ENCODE measurements at places on chromosomes 4 and X.

DNA sequence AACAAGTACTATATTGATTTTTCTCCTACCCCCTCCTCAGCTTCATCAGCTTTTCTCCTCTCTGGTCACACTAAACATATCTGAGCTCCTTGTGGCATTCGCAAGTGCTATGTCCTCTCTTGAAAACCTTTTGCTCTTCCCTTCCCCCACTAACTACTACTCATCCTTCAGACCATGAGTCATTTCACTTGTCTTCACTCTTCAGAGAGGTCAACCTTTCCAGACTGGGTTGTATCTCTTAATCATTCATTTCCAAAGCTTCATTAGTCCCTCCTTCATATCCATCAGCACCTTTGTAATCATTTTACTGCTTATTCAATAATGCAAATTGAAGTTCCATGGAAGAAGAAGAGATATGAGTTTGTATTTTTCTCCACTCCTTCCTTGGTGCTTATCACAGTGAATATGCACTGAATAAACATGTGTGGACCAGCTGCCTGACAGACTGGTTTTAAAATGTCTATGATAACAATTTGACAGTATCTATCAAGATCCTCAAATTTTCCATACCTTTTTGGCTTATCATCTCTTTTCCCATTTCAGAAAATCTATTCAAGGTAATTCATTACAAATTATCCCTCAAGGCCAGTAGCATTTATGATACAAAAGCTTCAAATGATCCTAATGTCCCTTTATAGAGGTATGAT lies 28.4 kb downstream of the DDX60L start:
- no peak for DNase-seq

DNA sequence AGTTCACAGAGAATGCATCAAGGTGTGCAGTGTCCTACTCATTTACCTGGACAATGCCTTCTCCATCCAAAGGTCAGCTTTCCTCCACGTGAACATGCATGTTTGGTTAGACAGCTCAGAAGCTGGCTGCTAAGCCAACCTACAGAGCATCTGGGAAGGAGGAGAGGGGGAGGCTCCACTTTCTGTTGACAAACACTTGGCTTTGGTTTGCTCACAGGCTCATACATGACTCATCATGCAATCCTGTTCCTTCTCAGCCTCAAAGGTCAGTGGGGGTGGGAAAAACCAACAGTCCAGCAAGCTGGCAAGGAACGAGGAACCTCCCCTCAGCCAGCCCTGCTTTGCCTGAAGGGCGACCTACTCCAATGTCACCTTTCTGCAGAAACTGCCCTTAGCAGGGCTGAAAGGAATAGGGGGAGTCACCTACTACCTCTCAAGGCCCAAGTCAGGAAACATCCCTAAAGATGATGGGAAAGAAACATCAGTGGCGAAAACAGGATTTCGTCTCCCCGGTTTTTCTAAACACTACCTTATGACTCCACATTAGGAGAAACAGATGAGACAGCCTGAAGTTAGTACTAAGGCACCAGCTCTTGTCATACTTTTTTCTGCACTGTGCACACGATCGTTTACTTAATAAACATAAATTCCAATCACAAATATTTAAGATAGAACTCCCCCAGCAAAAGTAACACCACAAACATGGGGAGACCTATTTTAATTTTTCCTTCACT lies 37.9 kb downstream of the RELL1 start:
- DNase-seq: no peak

DNA sequence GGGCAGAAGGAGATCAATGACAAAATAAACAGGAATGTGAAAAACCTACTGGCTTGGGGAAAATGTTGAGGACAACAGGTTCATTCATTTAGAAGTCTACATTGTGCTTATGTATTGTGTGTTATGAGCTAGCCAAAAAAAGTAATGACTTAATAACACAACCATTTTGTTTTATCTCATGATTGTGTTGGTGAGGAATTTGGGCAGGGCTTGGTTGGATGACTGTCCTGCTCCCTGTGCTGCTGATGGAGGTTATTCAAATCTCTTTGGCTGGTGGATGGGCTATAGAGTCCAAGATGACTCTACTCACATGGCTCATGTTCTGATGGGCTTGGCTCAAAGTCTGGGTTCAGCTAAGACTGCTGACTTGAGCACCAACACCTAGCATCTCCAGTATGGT lies 116.3 kb downstream of the HS3ST1 start:
- DNase-seq: no peak

GRCh38 chrX:104566681-104567501 lies 892 bp downstream of the IL1RAPL2 start:
- DNase-seq: no peak

DNA sequence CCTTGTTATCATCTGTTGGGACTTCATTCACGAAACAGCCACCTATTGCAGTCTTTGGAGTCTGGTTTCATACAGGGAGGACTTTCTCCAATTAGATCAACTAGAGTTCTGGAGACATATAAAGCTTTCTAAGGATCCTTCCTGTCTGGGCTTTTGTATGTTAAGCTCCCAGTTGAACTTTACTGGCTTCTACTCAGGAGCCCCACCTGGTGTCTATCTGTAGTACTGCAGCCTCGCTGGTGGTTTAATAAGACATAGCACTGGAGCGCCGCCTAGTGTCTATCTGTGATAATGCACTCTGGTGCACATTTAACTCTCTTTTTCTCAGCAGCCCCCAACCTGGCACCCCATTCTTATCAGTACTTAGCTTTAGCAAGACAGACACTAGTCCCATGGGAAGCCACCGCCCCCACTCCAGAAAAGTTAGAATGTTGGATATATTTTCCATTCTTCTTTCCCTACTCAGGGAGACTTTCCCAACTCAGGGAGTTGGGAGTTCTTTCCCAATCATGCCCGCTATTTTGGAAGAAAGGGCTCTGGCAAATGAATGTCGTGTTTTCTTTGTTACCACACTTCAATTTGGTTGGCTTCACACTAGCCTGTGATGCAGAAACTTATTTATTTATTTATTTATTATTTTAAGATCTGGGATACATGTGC lies 36.9 kb upstream of the SYTL4 start:
- DNase-seq: peak; percentile 64

DNA sequence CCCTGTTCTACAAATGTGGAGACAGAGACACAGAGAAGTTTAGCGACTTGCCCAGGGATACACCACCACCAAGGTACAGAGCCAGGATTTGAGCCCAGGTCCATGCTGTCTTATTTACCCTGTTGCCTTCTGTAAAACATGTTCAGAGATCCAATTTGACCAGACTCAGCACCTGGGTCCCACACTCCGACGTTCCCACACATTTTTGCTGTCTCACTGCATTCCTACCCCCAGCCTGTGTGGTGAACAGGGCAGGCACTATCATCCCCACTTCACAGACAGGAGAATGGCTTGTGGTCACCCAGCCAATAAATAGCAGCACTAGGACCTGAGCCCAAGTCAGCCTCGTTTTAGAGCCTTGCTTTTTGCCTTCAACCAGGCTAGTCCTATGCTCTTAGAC lies 102.8 kb downstream of the PJA1 start:
- DNase-seq: no peak

GRCh38 chr4:74032064-74032463 lies 6.4 kb downstream of the CXCL3 start:
- no peak for DNase-seq

DNA sequence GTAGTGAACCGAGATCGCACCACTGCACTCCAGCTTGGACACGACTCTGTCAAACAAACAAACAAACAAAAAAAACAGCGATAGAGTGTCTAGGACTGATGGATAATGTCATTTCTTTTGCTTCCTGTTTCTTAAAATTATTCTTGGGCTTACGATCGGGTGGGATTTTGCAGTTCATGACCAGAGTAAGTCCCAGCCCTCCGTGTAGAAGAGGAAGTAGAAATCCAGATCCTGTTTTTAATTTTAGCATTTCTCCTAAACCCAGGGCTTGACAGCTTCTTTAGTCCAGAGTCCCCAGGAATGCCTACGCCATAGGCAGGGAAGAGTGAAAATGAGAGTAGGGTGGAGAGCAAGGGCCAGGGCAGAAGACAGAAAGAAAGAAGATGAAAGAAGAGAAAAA lies 94.3 kb downstream of the HPRT1 start:
- no peak for DNase-seq

GRCh38 chrX:49071877-49072711 lies 1.7 kb downstream of the PRAF2 start:
- no peak for DNase-seq

GRCh38 chr4:185255868-185256267 lies 46.5 kb downstream of the SNX25 start:
- DNase-seq: no peak

- no peak for DNase-seq
These were observed 395.2 kb downstream of the SPOCK3 start for GRCh38 chr4:166838975-166839614.

DNA sequence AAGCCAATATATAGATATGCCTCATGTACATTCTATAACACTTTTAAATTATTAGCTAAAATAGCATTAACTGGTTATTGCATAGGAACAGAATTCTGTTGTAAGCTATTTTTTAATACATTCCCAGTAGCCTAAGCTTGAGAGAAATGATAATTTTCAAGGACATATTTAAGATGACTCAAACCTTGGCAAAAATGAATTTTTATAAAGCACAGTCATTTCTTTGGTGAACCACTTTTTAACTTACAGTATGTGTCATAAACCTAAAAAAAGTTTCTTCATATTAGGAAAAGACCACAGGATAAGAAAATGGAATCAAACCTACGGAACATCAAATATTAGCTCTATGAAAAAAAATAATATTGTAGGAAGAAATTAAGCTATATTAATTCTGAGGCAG lies 986.3 kb downstream of the STIM2 start:
- DNase-seq: no peak

- DNase-seq: no peak
These were observed 105.8 kb upstream of the MAGEB18 start for GRCh38 chrX:26032111-26032912.

GRCh38 chr4:5206016-5206790 lies 154.9 kb downstream of the STK32B start:
- DNase-seq: no peak

GRCh38 chr4:134337574-134337973 lies 136.0 kb upstream of the PABPC4L start:
- no peak for DNase-seq

DNA sequence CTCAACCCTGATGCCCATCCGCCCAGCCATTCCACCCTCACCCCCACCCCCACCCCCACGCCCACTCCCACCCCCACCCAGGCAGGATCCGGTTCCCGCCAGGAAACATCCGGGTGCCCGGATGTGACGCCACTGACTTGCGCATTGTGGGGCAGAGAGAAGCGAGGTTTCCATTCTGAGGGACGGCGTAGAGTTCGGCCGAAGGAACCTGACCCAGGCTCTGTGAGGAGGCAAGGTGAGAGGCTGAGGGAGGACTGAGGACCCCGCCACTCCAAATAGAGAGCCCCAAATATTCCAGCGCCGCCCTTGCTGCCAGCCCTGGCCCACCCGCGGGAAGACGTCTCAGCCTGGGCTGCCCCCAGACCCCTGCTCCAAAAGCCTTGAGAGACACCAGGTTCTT lies at the start of gene MAGEA1:
TSS of gene MAGEA1 (plus strand) at position 154 of the 400 bp plus-strand sequence. CDS start 3,106 bp downstream, outside the sequence.
- DNase-seq: no peak

DNA sequence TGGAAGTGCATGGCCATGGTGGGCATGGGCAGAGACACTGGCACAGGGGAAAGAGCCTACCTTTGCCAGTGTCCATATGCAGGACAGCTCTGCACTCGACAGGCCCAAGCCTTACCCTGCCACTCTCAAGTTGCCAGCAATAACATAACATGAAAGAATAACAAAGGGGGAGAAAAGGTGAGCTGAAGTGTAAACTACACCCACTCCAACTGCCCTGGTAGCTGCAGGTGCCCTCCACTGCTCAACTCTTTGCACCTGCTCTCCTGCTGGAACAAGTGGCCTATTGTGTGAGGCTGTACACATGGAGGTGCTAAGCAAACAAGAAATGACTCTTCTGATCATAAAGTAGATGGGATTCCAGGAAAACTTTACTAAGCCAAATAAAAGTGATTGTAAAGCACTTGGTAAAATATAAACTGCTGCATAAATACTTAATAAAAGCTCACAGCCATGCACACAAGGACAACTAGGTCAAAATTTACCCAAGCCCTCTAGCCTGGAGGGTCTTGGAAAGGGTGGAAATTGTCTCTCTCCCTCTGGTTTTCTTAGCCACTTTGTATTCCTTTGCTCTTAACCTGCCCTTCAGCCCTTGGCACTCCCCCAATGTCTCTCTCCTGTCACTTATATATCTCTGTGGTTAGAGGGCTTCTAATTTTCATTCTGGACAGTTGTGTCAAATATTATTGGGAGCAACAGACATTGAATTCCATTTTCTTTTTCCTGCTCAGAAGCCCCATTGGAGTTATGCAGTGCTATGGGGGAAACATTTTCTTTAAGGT lies 261.2 kb upstream of the GPC4 start:
- no peak for DNase-seq

- DNase-seq: no peak
These were observed 74.4 kb downstream of the NFKB1 start for GRCh38 chr4:102575369-102576129.

DNA sequence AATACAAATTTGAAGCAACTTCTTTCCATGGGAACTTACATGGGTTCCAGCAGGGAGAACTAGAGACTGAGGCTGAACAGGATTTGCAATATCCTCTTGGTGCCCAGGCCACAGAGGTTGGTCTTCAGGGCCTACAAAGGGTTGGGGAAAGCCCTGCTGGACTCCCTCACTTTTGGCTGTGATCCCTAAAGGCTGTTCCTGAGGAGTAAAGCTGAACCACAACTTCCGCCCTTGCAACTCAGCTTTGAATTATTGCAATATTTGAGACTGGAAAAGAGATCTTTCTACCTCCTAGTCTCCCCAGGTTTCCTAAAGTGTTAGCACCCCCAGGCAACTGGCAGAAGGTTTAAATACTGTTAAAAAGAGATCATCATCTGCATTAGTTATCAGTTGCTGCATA lies 26.9 kb downstream of the DCHS2 start:
- no peak for DNase-seq

DNA sequence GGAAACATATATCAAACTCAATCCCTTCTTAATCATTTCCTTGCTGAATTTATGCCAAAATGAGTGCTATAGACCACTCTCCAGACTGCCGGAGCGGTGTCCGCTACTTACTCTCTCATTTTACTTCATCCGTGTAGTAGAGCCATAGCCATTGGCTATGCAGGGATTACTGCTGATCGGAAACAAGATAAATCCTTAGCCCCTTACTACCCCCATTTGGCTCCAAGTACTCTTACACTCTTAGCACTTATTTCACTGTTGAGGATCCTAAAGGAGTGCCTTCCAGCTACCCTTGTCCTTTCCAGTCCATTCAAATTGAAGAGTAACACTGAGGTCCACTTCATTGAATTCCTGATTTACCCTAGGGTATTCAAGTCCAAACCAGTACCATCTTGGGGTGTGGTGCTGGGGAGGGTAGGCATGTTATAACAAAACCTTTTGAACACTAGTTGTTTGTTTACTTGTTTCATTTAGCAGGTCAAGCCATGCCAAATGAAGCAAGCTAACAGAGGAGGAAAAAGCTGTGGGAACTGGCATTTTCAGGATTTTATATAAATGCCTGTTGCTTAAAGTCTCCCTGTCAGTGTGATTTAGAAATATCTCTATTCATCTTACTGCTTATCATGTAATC lies 715.1 kb downstream of the FSTL5 start:
- DNase-seq: no peak

GRCh38 chr4:15598644-15599043 lies 56.5 kb downstream of the FBXL5 start:
- DNase-seq: no peak

GRCh38 chr4:7518871-7519637 lies 84.3 kb upstream of the PSAPL1 start:
- no peak for DNase-seq

All from activated effector memory CD4-positive, alpha-beta T cell treated with Interleukin-2 at 50 U/mL for 16 hours (primary cell).